ENCODE measurements at places on chromosomes 13 and 19. TPM values are rescaled to one million over a fixed set of nuclear protein-coding genes. Genes with fewer than 3 reads are reported as not detected.

DNA sequence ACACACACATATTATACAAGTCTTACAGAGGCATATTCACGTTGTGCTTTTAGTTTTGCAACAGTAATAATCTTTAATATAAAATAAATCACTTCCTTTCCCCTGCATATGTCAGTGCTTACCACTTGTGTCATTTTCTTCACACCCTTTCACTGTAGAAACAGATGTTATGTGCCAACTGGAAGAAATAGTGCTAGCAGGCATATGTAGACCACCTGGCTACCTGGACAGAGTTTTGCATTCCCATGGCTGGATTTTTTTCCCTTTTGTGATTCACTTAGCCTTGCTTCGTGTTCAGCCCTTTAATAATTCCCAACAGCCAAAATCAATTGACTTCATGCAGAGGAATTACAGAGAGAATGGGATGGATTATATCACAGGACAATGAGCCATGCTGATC is 399.1 kb upstream of the SPRY2 start:
- H3K4me3 ChIP-seq, result no peak overlapping the region
- H3K27me3 ChIP-seq, result no peaks in the 10 kb centered on the region
- H3K4me1 ChIP-seq, result no peaks in the 10 kb centered on the region
- H3K27ac ChIP-seq, result no peak overlapping the region
- DNase-seq, result no peak

GRCh38 chr13:93865235-93865634 is 614.2 kb downstream of the DCT start:
- no peak overlapping the region for H3K27ac ChIP-seq
- H3K4me1 ChIP-seq, result no peaks in the 10 kb centered on the region
- H3K4me3 ChIP-seq, result no peak overlapping the region
- H3K36me3 ChIP-seq, result no peaks in the 10 kb centered on the region
- H3K27me3 ChIP-seq, result no peaks in the 10 kb centered on the region
- no peak for DNase-seq

- peak overlapping the region; percentile 100 for H3K4me3 ChIP-seq
- peak overlapping the region; percentile 96 for H3K27ac ChIP-seq
- H3K4me1 ChIP-seq, result peaks cover 42% of the 10 kb centered on the region
- peak; percentile 96 for DNase-seq
- peaks cover 32% of the 10 kb centered on the region for H3K36me3 ChIP-seq
These were observed 673 bp downstream of the TEAD2 start for GRCh38 chr19:49361438-49362047.

DNA sequence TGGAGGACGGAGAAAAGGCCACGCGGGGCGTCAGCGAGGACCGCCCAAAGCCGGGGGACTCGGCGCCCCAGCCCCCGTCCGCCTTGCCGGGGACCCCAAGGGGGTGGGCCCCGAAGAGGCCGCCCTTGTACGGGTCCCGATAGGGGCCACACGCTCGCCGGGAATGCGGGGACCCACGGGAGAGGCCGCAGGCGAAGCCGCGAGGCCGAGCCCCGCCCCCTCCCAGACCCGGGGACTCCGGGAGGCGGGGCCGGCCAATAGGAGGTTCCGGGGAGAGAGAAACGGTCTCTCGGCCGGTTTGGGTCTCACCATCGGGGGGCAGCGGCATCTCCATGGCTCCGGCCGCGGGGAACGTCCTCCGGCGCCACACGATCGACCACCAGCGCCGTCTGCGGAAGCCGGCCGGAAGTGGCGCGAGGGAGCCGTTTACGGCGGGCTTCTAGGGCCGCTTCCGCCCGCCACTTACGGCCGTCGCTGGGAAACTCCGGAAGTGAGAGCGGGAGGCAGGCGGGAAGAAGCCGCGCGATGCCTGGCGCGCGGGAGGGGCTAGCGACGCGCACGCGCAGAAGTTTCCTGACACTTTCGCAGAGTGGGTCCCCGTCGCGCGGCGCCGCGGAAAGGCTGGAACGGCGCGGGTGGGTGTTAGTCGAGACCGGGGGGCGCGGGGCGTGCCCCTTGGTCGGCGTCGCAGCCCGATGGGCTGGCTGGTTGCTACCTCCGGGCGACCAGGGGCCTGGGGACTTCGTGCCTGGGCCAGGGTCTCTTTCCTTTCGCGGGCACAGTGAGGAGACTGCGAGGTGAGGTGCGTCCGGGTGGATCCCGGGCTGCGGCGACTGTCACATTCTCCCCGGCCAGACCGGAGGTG is at the start of gene CHERP:
TSS of gene CHERP (minus strand) at position 393 of the 865 bp plus-strand sequence. CDS start at position 334, 59 bp downstream.
- no peaks in the 10 kb centered on the region for H3K27me3 ChIP-seq
- H3K27ac ChIP-seq, result peak within 1 kb of the TSS; percentile 92
- peak within 1 kb of the TSS; percentile 80 for H3K4me3 ChIP-seq
- peak; percentile 98 for DNase-seq
- peaks cover 33% of the 10 kb centered on the region for H3K36me3 ChIP-seq

DNA sequence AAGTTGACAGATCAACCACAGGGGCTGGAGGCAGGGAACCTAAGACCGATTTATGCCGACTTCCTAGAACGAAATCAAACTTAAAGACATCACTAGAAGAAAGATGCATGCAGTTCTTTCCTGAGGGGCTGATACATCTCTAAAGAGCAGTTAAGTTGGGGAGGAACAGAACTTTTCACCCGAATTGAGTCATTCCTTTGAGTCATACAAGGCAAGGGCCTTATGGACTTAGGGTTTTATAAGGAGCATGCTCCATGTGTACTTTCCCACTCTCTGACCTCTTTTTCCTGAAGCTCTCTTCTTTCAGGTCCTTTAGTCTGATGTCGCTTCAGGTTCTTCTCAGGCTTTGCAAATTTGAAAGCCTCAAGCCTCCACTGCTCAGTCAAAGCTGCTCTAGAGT is 7.9 kb upstream of the FBXL3 start:
- H3K27me3 ChIP-seq, result no peaks in the 10 kb centered on the region
- H3K4me3 ChIP-seq, result no peak overlapping the region
- H3K27ac ChIP-seq, result no peak overlapping the region
- H3K4me1 ChIP-seq, result no peaks in the 10 kb centered on the region
- no peak for DNase-seq

GRCh38 chr13:74329962-74330361 is 195.8 kb upstream of the KLF12 start:
- no peak overlapping the region for H3K27ac ChIP-seq
- H3K36me3 ChIP-seq, result no peaks in the 10 kb centered on the region
- H3K27me3 ChIP-seq, result no peaks in the 10 kb centered on the region
- DNase-seq, result no peak
- H3K4me1 ChIP-seq, result peaks cover 3% of the 10 kb centered on the region

DNA sequence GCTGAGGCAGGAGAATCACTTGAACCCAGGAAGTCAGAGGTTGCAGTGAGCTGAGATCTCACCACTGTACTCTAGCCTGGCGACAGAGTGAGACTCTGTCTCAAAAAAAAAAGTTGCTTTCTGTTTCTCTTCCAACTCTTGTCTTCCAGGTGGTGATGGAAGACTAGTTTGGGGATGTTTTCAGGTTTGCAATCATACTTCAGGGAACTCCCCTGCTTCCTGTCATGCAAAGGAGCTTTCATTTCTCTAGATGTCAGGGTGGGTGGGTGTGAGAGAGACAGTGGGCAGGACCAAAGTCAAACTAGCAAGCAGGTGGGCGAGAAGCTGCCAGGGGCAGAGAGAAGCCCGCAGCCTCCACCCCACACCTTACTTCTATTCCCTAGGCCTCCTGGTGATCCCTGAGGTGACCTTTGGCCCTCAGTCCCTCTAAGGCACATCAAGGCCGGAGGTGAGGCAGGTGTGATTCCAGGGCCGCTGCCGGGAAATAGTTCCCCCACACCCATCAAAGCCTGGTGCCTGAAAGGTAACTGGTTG is 25.7 kb downstream of the CCNE1 start:
- peaks cover 28% of the 10 kb centered on the region for H3K4me1 ChIP-seq
- H3K36me3 ChIP-seq, result no peaks in the 10 kb centered on the region
- no peak for DNase-seq
- H3K27me3 ChIP-seq, result peaks cover 4% of the 10 kb centered on the region
- peak overlapping the region; percentile 11 for H3K27ac ChIP-seq

DNA sequence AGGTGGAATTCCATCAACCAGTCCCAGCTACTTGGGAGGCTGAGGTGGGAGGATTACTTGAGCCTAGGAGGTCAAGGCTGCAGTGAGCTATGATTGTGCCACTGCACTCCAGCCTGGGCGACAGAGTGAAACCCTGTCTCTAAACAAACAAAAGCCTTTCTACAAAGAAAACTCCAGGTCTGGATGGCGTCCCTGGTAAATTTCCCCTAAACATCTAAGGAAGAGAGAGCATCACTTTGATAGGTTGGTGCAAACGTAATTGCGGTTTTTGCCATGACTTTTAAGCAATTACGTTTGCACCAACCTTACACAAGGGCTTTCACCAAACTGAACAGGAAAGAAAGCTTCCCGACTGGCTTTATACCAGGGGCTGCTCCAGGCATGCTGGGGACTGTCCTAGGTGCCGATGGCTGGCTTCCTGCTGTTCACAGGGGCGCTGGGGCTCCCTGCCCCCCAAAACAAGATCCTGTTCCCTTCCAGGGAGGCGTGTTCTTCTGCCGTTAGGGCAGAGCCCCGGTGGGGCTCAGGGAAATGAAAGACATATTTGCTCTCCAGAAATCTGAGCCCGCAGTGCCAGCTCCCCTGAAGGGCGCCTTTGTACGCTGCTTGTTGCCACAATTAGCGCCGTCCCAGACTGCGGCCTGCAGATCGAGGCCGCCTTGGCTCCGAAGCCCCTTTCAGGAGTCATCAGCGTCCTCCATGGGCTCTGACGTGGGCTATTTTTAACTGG is 38.7 kb upstream of the KLF2 start:
- H3K27ac ChIP-seq, result peak overlapping the region; percentile 92
- H3K4me3 ChIP-seq, result no peak overlapping the region
- H3K27me3 ChIP-seq, result no peaks in the 10 kb centered on the region
- peak; percentile 71 for DNase-seq
- peaks cover 68% of the 10 kb centered on the region for H3K4me1 ChIP-seq

GRCh38 chr13:20121159-20121525 is 39.7 kb downstream of the GJA3 start:
- peak overlapping the region; percentile 67 for H3K27ac ChIP-seq
- H3K27me3 ChIP-seq, result peaks cover 3% of the 10 kb centered on the region
- H3K4me1 ChIP-seq, result peaks cover 22% of the 10 kb centered on the region
- peak overlapping the region; percentile 40 for H3K4me3 ChIP-seq

The RFPL4A gene
- total RNA-seq, result 0.62 TPM

The CACNG7 gene
- total RNA-seq, result 0.04 TPM

The FAM32A gene
- total RNA-seq, result 78.5 TPM

The ZNF30 gene
- 3.9 TPM for total RNA-seq

Measured in muscle of leg (tissue), 16 donors.